ENCODE measurements at places on chromosomes 16 and 17. TPM values are rescaled to one million over a fixed set of nuclear protein-coding genes. Genes with fewer than 3 reads are reported as not detected.

DNA sequence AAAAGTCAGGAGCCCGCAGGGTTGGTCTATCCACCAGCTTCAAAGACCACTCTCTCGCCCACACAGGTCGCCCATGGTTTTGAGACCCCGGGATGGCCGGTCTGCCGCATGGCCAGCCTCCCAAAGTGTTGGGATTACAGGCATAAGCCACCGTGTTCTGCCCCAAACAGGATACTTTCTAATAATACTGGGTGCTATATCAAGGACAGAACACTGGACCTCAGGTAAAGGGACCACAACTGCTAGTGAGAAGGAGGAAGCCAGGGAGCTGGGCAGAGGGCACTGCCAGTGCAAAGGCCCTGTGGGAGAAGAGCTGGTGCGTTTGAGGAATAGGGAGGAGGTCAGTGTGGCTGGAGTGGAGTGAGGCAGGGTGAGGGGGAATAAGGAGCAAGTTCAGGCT is 34.1 kb downstream of the IL21R start:
- no peaks in the 10 kb centered on the region for H3K27me3 ChIP-seq
- no peaks in the 10 kb centered on the region for H3K36me3 ChIP-seq
- peaks cover 12% of the 10 kb centered on the region for H3K4me1 ChIP-seq
- DNase-seq: no peak
- H3K4me3 ChIP-seq: no peak overlapping the region
- no peak overlapping the region for H3K27ac ChIP-seq

EPX gene
- total RNA-seq: not detected

- no peak for DNase-seq
- no peak overlapping the region for H3K4me3 ChIP-seq
- no peak overlapping the region for H3K27ac ChIP-seq
- peaks cover 9% of the 10 kb centered on the region for H3K27me3 ChIP-seq
These were observed 5.1 kb downstream of the TMEM235 start for GRCh38 chr17:78236362-78237127.

STH gene
- not detected for total RNA-seq

GRCh38 chr16:4330277-4330874 is 14.5 kb downstream of the GLIS2 start:
- H3K4me3 ChIP-seq: no peak overlapping the region
- H3K36me3 ChIP-seq: no peaks in the 10 kb centered on the region
- no peak overlapping the region for H3K27ac ChIP-seq
- peaks cover 15% of the 10 kb centered on the region for H3K4me1 ChIP-seq
- no peak for DNase-seq

SEPTIN12 gene
- total RNA-seq: 4.4 TPM

- H3K27ac ChIP-seq: no peak overlapping the region
- DNase-seq: no peak
- no peaks in the 10 kb centered on the region for H3K4me1 ChIP-seq
- peaks cover 51% of the 10 kb centered on the region for H3K36me3 ChIP-seq
- no peak overlapping the region for H3K4me3 ChIP-seq
- no peaks in the 10 kb centered on the region for H3K27me3 ChIP-seq
These were observed 75.4 kb downstream of the ARHGAP17 start for GRCh38 chr16:24939738-24940137.

GRCh38 chr16:80596507-80597207 is 55.9 kb downstream of the DYNLRB2 start:
- H3K4me1 ChIP-seq: peaks cover 3% of the 10 kb centered on the region
- no peak for DNase-seq
- no peaks in the 10 kb centered on the region for H3K27me3 ChIP-seq
- no peaks in the 10 kb centered on the region for H3K36me3 ChIP-seq
- no peak overlapping the region for H3K4me3 ChIP-seq

DNA sequence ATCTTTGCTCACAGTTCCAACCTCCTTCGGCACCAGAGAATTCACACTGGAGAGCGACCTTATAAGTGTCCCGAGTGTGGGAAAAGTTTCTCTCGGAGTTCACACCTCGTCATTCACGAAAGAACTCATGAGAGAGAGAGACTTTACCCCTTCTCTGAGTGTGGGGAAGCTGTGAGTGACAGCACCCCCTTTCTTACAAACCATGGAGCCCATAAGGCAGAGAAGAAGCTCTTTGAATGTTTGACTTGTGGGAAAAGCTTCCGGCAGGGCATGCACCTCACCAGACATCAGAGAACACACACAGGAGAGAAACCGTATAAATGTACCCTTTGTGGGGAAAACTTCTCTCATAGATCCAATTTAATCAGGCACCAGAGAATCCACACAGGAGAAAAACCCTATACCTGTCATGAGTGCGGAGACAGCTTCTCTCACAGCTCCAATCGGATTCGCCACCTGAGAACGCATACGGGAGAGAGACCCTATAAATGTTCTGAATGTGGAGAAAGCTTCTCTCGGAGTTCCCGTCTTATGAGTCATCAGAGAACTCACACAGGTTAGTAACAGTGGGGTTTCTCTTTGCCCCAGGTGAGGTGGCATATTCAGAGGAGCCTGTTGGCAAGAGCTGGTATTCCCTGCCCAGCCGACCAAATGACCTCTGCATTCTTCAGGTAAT is 6.8 kb downstream of the ZNF263 start:
- H3K27me3 ChIP-seq: no peaks in the 10 kb centered on the region
- H3K4me3 ChIP-seq: no peak overlapping the region
- no peak overlapping the region for H3K27ac ChIP-seq
- no peak for DNase-seq
- H3K36me3 ChIP-seq: peaks cover 49% of the 10 kb centered on the region

GRCh38 chr17:44722254-44722653 is 13.8 kb downstream of the DBF4B start:
- no peak overlapping the region for H3K4me3 ChIP-seq
- peaks cover 2% of the 10 kb centered on the region for H3K36me3 ChIP-seq
- H3K27me3 ChIP-seq: no peaks in the 10 kb centered on the region
- DNase-seq: no peak
- no peak overlapping the region for H3K27ac ChIP-seq
- H3K4me1 ChIP-seq: no peaks in the 10 kb centered on the region

GRCh38 chr17:60590070-60590469 is 9.9 kb upstream of the PPM1D start:
- H3K4me3 ChIP-seq: no peak overlapping the region
- no peaks in the 10 kb centered on the region for H3K27me3 ChIP-seq
- no peak overlapping the region for H3K27ac ChIP-seq
- no peaks in the 10 kb centered on the region for H3K4me1 ChIP-seq

- H3K4me1 ChIP-seq: peaks cover 23% of the 10 kb centered on the region
- no peak overlapping the region for H3K27ac ChIP-seq
- DNase-seq: no peak
- no peaks in the 10 kb centered on the region for H3K36me3 ChIP-seq
- no peak overlapping the region for H3K4me3 ChIP-seq
These were observed 6.3 kb upstream of the SREBF1 start for GRCh38 chr17:17843096-17843495.

GRCh38 chr16:87416826-87417527 is 24.8 kb downstream of the MAP1LC3B start:
- no peaks in the 10 kb centered on the region for H3K27me3 ChIP-seq
- H3K27ac ChIP-seq: no peak overlapping the region
- peak; percentile 30 for DNase-seq
- peaks cover 20% of the 10 kb centered on the region for H3K36me3 ChIP-seq
- no peaks in the 10 kb centered on the region for H3K4me1 ChIP-seq

DNA sequence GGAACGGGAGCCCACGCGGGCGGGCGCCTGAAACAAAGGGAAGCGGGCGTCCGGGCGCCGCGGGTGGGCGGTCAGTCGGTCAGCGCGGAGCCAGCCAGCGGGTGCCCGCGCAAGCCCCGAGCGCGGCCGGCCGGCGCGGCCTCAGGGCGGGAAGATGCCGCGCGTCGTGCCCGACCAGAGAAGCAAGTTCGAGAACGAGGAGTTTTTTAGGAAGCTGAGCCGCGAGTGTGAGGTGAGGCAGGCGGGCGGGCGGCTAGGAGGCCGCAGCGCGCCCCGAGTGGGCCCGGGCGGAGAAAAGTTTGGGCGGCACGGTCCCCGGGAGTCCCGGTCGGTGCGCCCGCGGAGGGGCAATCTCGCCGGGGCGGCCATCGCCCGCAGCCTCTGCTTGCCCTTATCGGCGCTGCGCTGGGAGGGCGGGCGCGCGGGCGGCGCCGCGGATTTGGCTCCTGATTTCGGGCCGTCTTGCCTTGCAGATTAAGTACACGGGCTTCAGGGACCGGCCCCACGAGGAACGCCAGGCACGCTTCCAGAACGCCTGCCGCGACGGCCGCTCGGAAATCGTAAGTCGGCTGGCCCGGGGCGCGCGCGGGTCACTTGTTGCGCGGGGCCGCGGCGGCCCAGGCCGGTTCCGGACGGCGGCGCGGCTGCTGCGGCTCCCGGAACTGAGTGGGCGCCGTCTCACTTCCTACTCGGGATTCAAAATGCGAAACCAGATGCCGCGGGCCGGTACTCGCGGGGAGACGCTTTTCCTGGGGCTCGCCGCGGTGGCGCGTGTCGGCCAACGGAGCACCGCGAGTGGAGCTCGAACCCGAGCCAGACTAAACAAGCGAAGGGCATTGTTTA is 526 bp downstream of the CBFB start:
- peaks cover 26% of the 10 kb centered on the region for H3K4me1 ChIP-seq
- peak; percentile 36 for DNase-seq
- peak overlapping the region; percentile 95 for H3K4me3 ChIP-seq
- H3K27me3 ChIP-seq: no peaks in the 10 kb centered on the region

LGALS9 gene
- 9.4 TPM for total RNA-seq

DNA sequence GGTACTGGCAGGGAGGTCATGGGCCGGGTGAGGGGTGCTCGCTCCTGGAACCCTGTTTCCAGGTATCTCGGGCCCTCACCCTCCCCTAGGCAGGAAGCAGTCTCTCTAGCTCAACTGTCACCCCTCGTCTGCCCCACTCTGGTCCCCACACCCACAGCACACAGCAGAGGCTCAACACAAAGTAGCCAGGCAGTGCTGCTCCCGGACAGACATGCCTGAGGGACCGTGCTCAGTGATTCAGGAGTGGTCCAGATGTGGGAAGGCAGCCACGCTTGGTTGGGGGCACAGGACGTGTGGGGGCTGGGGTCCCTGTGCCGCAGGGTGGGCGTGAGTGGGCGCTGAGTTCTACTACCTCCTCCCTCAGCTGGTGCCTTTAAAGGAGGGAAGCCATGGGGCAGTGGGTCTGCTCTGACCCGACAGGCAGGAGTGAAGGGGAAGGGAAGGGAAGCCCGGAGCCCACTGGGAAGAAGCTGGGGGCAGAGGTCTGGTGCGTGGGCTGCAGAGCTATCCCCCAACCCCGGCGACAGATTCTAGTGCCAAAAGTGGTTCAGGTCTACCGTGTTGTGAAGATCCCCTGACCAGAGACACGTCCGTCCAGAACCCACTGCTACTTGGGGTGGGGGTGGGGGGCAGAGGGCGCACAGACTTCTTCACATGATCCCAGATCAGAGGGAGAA is 11.8 kb downstream of the SLC16A3 start:
- no peak for DNase-seq
- no peaks in the 10 kb centered on the region for H3K27me3 ChIP-seq
- no peak overlapping the region for H3K27ac ChIP-seq
- peaks cover 58% of the 10 kb centered on the region for H3K4me1 ChIP-seq

DNA sequence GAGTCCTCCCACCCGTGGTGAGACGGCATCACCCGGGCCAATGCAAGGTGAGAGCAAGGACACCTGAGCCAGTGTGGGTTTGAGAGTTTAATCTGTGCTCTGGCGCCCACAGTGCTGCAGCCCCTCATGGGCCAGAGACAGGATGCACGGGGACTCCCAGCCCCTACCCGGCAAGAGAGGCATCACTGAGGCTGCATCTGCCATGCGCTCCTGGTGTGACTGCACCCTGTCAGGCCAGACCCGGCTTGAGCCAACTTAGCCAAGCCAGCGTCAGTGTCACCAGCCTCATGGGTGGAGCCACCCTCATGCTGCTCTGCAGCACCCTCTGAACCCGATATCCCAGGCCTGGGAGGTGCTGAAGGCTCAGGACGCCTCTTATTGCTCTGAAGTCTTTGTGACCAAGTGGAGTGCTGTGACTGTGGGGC is 1.3 kb upstream of the BRICD5 start:
- no peak overlapping the region for H3K4me3 ChIP-seq
- no peaks in the 10 kb centered on the region for H3K36me3 ChIP-seq
- H3K27me3 ChIP-seq: no peaks in the 10 kb centered on the region

KRTAP9-7 gene
- not detected for total RNA-seq

All from astrocyte (in vitro differentiated cells and primary cell).